ENCODE measurements at places on chromosomes 6 and 20. TPM values are rescaled to one million over a fixed set of nuclear protein-coding genes. Genes with fewer than 3 reads are reported as not detected.

Gene MYLK4
- total RNA-seq = 0.99 TPM

DNA sequence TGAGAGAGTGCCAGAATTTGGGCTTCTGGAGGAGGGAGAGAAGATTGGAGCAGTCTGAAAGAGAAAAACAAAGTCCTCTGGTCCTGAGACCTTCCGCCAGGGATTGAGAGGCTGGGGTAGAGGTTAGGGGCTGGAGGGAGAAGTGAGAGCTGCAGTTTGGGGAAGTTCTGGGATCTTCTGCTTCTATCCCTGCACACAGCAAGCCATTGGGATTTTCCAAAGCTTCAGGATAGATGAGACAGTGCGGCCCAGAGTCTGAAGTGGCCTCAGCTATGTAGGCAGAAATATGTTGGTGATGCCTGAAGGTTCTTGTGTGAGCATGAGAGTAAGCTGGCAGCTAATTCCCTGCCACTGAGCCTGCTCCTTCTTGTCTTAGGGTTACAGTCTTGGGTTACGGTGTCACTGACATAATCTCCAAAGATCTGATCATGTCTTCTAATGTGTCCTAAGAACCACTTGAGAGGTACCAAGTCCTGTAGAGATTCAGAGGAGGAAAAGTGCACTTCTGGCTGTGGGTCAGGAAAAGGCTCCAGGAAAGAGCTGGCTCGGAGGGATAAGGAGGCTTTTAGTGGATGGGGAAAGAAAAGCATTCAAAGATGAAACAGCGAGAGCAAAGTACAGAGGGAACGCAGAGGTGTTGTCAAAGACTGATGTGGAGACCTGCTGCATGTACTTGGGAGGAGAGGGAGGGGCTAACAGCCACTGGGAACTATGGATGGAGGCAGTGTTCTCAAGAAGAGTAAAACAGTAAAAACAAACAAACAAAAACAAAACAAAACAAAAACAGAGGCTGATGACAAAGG lies 131.1 kb upstream of the MYLIP start:
- no peak for DNase-seq

DNA sequence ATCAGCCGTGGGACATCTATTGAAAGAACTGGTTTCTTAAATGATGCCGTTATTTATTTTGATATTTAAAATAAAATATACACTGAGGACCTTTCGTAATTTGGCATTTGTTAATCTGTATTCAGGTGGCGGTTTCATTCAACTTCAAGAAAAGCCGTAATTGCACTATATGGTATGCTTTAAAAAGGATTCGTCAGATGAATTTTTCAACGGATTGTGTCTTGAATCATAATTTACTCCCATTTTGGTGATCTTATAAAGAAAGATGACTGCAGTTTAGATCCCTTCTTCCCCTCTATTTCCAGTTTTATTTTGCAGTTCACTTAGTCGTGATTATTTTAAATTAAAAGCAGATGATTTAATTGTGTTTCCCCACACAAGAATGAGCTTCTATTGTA lies 761 bp downstream of the KLHL32 start:
- no peak for DNase-seq

Gene SOBP
- 9.8 TPM for total RNA-seq

GRCh38 chr6:108916026-108916686 lies 67.9 kb downstream of the ARMC2 start:
- no peak for DNase-seq

DNA sequence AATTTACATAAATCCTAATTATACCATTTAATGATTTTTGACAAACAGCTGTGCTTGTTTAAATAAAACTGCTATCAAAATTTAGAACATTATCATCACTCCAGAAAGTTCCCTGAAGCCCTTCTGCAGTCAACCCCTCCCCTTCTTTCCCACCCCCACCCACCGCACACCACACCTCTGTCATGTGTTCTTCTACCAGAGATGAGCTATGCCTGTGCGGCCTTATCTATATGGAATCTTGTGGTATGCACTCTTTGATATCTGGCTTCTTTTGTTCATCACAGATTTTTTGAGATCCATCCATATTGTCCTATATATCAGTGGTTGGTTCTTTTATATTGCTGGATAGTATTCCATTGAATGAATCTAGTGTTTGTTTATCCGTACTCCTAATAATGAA lies 7.2 kb downstream of the MYLIP start:
- no peak for DNase-seq

DNA sequence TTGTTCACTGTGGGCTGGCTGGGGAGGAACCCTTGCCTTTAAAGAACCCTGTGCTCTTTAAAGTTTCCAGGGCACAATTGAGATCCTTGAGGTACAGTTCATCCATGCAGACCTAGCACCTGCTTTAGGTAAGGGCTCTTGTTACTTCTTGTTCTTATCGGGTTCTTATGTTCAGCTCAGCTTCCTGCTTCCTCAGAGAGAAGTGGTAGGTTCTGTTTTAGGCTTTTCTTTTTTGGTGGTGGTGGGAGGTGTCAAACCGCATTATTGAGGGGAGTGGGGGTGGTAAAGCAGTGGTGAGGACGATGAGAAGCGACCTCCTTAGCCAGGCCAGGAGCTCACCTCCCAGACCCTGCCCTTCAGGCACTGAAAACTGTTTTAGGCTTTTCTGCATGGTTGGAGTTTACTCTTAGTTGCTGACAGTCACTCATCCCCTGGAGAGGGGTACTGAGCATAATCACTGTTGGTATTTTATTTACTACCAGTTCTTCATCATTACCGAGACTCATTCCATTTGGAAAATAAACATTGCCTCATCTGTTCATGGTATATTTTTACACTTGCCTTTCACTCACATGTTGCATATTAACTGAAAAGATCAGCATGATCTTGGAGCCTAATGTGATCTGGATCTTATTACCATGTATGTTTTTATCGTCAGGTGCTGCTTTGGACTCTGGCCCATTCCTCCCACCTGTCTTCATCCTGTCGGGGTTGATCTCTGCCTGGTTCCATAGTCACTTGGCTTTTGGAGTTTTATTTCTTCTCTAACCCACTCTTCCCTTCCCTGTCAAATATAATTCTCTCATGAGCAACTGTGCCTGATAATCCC lies 35.4 kb downstream of the SLC16A10 start:
- DNase-seq = no peak

Measured in chondrocyte (in vitro differentiated cells).